ENCODE measurements at places on chromosomes 12 and 14.
A peak's percentile ranks its signal among the peaks of the same experiment; 100 is the strongest.

GRCh38 chr12:18135086-18135485, 45.1 kb upstream of the RERGL start:
- DNase-seq: no peak

DNA sequence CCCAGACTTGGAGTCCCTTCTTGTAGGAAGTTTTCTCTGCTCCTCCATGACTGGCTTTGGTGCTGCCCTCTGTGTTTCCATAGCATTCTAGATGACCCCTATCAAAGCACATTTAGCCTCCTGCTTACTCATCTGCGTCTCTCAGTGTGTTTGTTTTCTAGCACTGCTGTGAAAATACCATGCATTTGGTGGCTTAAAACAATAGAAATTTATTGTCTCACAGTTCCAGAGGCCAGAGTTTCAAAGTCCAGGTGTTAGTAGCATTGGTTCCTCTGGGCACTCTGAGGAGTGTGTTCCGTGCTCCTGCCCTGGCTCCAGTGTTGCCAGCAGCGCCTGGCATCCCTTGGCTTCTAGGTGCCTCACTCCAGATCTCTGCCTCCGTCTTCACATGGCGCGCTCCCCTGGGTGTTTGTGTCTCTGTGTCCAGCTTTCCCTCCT, 86.1 kb downstream of the CACNA1C start:
- no peak for DNase-seq

DNA sequence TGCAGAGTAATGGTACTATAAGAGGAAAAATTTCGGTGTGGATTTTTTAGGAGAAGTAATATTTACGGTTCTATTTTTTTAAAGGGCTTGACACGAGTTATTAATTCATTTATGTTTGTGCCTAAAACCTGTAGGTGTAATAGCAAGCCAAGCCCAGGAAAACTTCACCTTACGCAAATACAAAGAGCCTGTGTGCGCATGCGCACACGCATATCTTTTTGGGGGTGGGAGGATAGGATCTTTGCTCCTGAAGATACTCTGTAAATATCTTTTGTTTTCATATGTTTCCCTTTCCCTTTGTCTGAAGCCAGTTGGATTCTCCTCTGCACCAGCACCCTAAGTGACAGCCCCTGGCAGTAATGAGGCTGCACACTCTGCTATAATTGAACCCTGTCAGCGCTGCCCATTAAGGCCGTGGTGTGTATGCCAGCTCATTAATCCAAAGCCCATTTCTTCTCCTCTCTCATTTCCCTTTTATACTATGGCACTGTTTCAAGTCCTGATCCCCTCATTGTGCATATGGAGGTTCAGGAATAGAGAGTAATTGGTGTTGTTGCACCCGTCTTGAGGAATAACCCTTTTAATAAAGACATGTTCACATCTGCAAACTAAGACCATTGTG, 327.2 kb upstream of the E2F7 start:
- DNase-seq: no peak

DNA sequence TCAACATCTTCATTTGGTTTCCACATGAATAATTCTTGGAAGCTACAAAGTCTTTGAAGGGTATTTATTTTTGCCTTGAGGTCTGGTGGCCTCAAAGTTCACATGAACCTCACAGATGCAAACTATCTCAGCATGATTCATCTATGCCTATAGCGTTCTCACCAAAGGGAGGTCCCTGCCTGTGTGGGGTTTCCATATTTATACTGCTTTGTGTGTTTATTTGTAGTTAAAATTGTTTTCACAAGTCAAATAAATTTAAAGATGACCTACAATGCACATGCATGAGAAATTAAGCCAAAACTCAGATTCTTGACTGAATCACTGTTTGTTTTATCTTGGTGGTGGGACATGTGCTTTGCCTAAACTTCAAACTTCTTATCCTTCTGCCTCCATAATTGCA, 176.7 kb downstream of the PPM1H start:
- DNase-seq: no peak

DNA sequence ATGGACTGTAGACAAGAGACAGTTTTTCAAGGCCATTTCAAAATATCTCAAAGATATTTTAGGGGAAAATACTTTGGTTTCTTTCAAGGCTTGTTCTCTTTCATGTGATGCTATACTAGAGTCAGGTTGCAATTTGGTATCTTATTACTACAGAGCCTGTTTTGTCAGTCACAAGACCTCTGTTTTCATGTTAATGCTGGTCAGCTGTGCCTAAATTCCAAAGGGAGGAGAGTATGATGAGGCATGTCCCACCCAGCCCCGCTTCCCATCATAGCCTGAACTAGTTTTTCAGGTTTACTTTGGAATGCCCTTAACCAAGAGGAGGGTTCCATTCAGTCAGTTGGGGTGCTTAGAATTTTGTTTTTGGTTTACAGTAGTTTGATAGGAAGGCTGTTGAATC, 52.6 kb downstream of the GPHB5 start:
- DNase-seq: no peak

DNA sequence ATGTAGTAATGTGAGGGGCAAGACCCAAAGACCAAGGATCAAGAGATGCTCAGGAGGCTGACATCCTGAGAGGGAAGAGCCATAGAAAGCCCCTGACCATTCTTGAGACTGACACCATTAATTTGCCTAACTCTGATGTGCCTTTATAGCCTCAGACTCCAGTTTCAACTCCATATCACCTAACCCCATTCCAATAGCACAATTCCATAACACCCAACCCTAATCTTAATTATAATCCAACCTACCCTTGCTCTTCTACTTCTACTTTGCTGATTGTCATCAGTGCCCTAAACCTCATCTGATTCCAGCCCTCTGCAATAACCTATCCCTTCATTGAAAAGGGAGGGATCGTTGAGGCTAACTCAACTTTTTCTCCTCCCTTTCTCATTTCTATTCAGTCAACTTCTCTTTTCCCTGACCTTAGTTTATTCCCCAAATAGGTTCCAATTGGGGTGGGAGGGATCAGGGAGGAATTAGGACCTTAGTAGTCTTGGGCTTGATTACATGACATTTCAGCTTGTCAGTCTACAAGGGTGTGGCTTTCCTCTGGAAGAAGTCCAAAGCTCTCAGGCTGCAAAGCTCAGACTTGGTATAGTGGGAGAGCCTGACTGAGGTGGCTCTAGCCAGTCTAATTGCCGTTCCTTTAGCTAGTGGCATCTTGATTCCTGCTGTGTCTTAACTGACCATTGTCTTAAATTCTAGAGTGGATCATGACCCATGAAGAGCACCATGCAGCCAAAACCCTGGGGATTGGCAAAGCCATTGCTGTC, 3.1 kb downstream of the PFKM start:
- DNase-seq: no peak

DNA sequence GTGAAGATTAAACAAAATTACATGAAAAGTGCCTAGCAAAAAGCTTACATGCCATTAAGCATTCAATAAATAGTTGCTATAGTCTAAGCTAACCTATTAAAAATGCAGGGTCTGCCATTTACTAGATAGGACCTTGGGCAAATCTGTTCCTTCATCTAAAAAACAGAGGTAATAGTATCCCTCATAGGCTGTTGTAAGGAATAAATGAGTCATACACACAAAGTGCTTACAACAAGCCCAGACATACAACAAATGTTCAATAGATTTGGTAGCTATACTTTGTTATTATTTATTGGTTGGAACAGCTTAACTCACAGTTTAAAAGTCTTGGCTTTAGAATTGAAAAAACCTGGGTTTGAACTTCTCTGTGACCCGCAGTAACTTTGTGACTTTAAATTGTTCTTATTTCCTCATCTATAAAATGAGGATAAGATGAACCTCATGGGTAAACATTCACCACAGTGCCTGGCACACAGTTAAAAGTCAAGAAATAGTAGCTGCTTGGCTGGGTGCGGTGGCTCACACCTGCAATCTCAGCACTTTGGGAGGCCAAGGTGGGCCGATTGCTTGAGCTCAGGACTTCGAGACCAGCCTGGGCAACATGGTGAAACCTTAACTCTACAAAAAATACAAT, 24.7 kb downstream of the HEATR5A start:
- no peak for DNase-seq

- no peak for DNase-seq
Measured at GRCh38 chr12:75748136-75748535, 236.7 kb upstream of the KRR1 start.

GRCh38 chr14:69713209-69713781, 53.6 kb upstream of the SRSF5 start:
- DNase-seq: peak; percentile 74

DNA sequence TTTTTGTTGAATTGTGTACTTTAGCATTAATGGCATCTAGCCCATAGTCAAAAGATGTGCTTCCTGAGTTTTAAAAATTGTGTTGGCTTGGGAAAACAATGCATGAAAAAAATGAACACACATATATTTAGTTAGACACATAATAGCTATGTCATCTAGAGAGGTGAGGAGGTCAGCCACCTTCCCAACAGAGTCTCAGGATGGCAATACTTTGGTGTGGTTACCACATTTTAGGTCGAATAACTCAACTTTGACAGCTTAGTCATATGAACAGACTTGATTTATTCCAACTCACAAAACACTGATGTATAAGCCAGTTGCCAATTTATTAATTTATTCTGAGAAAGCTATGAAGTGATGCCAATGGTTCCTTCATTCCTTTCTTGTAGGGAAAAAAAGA, 114.0 kb downstream of the ETNK1 start:
- DNase-seq: no peak

DNA sequence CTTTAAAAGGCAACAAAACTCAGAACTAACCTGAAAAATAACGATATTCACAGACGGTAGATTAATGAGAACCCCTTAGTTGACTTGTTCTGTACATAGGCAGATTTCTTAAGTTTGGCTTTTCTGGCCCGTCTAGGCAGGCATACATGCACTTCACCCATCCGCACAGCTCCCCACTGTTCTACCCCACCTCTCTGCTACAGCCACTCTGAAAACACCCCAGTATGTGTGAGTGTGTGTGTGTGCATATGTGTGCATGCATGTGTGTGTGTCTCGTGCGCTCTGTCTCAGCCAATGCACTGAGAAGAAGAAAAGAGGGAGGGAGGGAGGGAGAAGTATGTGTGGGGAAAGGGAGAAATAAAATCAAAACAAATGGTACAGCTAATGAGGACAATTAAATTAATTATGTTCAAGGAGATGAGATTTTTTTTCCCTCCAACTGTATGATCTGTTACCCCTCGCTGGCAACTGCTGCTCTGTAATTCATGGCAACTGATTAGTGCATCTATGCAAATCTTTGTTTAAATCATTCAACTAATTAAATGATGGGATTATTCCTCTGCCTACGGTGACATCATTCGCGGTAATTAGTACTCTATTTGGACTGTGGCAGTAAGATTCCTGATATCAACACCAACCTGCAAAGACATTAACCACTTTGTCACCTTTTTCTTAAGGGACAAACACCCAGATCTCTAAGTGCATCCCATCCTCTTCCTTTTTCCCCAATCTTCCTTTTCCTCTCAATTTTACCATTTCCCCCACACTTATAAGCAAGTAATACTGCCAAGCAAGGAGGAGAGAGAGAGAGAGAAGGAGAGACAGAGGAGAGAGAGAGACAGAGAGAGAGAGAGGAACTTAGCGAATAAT, 2.2 kb upstream of the LMO3 start:
- no peak for DNase-seq

- DNase-seq: no peak
Measured at GRCh38 chr12:45468751-45469615, 253.1 kb downstream of the ANO6 start.

DNA sequence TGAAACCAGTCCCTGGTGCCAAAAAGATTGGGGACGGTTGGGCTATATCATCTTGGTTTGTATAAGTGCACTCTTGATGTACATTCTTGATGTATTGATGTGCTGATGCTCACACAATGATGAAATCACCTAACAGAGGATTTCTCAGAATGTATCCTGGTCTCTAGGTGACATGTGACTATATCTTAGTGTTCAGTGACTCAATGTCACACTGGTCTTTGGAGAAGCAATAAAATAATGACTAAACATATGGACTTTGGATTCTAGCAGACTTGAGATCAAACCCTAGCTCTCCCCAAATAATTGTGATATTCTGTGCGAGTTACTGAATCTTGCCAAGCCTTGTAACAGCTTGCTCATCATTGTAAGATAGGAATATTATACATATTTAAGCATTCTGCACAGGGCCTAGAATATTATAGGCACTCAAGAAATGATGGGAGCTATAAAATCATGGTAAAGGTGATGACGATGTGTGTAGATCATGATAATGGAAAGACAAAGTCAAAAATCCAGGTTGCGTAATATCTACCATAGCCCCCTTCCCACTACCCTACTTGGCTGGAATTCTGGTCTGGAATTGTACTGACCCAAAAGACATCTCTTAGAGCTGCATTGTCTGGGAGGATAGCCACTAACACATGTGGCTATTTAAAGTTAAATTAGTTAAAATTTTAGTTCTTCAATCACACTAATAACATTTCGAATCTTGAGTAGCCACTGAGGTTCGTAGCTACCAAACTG, 117.6 kb upstream of the PWP1 start:
- DNase-seq: no peak

DNA sequence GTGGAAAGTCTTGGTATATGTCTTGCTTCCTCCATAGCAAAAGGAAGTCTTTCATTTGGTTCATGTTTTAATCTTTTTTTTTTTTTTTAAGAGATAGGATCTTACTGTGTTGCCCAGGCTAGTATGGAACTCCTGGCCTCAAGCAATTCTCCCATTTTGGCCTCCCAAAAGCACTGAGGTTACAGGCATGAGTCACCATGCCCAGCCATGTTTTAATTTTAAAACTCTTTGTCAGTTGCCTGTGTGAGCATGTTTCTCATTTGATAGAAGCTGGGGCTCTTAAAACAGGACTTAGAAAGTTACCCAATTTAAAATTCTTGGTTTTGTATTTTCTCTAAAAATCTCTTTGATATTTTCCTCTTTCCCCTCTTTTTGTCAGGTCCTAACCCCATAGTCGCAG, 45.0 kb upstream of the REP15 start:
- DNase-seq: no peak

DNA sequence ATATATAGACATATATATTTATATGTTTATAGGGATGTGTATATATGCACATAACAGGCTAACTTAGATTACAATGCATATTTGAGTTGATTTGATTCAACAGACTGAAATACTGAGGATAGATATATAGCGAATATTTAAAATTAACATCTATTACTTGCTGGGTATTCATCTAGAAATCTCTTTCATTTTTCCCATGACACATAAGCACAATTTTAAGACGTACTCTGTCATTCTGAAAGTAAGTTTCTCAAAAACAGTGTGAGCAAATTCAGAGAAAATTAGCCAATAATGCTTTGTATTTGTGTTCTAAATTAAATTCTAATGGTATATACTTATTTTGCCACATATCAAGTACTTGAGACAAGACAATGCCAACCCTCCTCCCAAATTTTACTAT, 907.5 kb upstream of the MDGA2 start:
- DNase-seq: no peak

- no peak for DNase-seq
Measured at GRCh38 chr12:112950701-112951100, 12.4 kb downstream of the OAS3 start.
